ENCODE measurements at places on chromosomes 12 and 14. TPM values are rescaled to one million over a fixed set of nuclear protein-coding genes. Genes with fewer than 3 reads are reported as not detected.

DNA sequence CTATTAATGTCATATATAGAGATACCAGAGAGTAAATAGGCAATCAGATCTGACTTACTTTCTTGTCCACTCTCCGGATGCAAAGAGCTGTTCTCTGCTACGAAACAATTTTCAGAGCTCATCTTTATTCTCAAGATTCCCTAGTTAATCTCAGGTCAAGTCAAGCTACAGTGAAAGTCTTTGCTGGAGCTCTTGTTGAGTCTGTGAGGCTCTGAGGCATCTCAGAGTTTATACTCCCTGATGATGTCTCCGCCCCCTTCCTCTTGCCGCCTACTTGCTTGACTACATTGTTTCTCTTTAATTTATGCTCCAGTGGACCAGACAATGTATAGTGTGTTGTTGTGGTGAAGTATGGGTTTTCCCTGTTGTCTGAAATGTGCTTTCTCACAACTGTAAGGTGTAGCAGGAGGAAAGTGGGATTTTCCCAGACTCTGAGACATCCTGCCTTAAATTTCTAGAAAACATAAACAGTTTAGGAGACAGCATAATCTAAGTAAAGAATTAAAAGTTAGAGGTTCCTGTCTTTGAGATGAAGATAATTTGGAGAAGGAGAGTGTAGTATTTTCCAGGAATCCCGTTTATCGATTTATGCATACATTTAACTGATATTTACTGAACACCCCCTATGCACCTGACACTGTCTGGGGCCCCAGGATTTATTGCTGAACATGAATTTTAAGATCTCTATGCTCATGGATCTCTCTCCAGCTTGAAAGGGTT, at the start of gene CD69:
CD69 (minus strand) TSS at position 203 of the 720 bp plus-strand sequence; CDS start at position 122, 81 bp downstream.
- DNase-seq, result peak; percentile 66

DNA sequence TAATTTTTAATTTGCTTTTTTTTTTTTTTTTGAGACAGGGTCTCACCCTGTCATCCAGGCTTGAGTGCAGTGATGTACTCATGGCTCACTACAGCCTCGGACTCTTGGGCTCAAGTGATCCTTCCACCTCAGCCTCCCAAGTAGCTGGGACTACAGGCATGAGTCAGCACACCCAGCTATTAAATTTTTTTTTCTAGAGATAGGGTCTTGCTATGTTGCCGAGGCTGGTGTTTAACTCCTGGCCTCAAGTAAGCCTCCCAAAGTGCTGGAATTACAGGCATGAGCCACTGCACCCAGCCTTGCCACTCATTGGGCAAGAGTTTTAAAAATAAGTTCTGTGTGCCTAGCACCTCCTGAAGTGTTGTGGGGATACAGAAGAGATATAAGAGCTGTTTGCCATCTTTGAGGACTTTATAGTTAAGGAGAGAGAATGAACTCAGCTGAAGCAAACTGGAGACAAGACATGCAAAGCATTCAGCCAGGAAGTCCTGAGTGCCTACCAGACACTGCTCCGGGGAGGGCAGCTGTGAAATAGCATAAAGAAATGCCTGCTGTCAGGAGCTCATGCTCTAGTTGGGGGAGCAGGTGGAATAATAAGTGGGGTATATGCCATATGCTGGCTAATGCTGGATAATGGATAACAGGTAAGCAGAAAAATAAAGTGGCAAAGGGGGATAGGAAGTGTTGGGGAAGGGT, 15.0 kb upstream of the EMP1 start:
- DNase-seq, result no peak

DNA sequence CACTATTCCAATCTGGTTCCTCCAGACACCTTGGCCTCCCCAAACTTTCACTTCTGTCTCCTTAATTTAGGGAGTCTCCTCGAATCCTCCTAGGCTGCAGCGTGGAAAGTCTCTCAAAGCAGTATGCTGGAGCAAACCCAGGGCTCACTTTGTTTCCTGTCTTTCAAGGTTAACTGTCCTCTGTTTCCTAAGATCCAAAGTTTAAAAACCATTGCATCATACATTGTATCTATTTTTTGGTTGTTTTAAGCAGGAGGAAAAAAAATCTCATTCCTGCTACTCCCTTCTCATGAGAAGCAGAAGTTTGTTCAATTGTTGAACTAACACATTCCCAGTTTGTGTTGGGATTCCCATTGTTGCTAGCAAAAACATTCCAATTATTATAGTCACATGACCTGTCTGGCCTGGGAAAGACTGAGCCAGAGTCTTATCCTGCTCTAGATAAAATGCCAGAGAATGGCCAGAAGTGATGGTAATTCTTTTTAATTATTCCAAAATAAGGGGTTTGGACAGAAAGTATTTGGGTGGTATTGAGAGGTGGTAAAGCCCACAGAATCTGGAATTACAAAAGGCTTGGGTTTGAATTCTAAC, 67.3 kb downstream of the HSPB8 start:
- DNase-seq, result no peak

DNA sequence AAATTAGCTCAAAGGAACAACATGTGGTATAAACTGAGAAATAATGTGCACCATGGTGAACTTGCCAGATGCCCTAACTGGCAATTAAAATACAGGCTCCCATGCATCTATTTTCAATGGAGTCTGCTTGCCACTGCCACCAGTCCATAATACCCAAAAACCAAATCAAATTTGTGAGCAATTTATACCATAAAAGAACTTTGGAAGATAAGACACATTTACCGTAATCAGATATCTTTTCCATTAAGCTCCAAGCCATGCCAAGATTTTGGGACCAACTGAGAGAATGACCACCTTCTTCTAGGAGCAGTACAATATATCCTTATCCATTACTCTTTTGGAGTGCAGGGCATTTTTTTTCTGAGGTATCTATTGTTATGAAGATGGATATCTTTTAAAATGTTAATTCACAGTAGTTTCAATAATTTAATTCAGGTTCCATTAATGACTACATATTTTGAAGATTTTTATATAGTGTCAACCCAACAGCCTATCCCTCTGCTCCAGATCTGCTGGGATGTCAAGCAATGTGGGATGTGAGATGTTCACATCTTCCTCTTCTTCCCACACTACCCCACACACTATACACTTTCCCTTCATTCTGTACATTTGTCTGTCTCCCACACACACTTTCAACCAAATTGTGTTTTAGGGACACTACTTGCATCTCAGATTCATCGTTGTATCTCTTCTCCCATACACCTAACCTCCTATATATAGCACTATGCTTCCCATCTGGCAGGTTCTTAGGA, 53.3 kb downstream of the KIF21A start:
- no peak for DNase-seq

GRCh38 chr12:130162267-130162666, at the start of gene FZD10:
TSS of gene FZD10 (plus strand) at chr12:130162464. CDS start at chr12:130162943, 479 bp downstream.
- no peak for DNase-seq

GRCh38 chr12:12505544-12506495, 56.8 kb downstream of the DUSP16 start:
- DNase-seq, result no peak

DNA sequence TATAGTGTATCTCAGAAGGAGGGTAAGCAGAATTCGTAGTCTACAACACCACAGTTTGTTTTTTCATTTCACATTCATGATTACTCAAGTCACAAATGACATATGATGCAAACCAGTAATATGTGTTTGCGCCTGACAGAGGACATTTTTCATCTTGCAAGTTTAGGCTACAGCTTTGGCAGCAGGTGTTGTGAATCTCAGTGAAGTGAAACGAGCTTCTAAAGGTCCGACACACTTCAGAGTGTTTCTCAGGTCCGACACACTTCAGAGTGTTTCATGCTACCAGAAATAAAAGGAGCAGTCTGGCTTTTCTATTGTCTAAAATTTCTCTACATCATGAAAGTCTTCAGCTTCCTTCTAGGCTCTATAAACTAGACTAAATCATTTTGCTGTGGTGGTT, 22.7 kb downstream of the CLEC14A start:
- no peak for DNase-seq

- no peak for DNase-seq
These were observed 75.5 kb downstream of the FAR2 start for GRCh38 chr12:29224572-29224971.

- DNase-seq, result no peak
These were observed 8.3 kb upstream of the TBX5 start for GRCh38 chr12:114414031-114414865.

- no peak for DNase-seq
These were observed 47.9 kb downstream of the RPH3A start for GRCh38 chr12:112839386-112839972.

DNA sequence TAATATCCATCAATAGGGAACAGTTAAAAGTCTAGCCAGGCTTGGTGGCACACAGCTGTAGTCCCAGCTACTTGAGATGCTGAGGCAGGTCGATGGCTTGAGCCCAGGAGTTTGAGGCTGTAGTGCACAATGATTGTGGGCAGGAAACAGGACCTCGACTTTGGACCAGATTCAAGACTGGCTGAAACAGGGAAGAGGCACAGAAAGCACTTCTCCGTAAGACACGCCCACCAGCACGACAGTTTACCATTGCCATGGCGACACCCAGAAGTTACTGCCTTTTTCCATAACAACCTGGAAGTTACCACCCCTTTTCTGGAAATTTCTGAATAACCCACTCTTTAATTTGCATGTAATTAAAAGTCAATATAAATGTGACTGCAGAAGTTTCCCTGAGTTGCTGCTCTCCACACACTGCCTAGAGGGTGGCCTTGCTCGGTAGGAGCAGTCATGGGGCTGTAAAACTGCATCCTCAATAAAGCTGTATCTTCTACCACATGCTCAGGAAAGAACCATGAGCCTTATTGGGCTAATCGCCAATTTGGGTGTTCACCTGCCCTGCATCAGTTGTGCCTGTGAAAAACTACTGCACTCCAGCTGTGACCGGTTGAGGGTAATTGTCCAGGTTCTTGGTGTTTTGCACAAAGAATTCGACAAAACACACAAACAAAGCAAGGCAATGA, 4.6 kb upstream of the LRRC23 start:
- no peak for DNase-seq

DNA sequence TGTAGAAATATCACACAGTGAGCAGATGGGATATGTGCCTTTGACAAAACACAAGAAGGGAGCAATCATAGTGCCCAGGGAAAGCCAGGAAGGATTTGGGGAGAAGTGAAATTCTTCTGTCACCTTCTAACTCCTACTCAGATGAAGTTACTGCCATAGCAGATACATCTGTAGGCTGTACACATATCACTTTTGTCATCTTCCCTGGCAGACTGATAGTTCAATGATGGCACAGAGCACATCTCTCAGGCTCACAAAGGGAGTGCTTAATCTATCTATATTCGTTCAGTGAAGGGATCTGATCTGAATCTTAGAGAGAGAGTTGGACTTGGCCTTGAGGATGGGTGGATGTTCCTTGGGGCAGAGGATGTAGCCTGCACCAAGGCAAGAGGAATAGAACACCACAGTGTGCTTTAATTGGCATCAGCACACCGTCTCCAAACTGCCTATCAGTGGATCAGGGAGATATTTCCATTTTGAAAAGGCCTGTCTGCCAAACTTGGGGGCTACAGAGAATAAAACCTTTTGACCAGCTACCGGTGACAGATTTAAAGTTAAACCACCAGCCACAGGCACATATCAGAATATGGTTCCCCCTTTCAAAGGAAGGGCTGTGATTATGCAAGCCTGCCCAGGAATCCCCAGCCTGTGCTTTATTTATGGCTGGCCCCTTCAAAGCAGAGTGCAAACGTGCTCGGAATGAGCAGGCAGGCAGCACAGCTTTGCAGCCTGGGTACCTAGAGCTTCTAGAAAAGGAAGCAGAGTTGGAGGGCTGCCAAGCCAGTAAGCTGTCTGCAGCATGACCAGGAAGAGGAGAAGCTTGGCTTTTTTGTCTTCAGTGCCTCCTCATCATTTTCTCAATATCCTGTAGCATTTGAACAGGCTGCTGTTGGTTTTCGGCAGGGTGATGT, 165.5 kb upstream of the DYRK2 start:
- peak; percentile 89 for DNase-seq

- no peak for DNase-seq
These were observed 132.8 kb upstream of the CPM start for GRCh38 chr12:69065775-69066174.

GRCh38 chr12:105330931-105331804, 677 bp downstream of the C12orf75 start:
- no peak for DNase-seq

- no peak for DNase-seq
These were observed 74.0 kb downstream of the PDE3A start for GRCh38 chr12:20442322-20442721.

DNA sequence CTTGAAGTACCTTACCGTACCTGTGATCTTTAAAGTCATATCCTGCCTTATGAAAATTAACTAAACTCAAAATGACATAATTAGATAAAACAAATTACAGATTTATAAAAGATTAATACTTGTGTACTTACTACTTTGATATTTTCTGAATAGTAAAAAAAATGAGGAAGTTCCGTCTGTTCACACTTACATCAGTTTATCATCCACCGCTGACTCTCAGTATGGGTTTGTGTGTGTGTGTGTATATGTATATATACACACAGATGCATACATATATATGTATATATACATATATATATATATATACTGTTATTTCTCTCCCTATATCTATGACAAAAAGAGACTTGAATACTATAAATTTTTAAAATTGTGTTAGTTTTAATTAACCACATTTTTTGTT, 65.0 kb upstream of the MON2 start:
- no peak for DNase-seq

KIF26A gene
- polyA plus RNA-seq, result not detected

MAP1LC3B2 gene
- polyA plus RNA-seq, result 5.8 TPM

SSTR1 gene
- polyA plus RNA-seq, result not detected

SERPINA10 gene
- polyA plus RNA-seq, result not detected

KCNH5 gene
- polyA plus RNA-seq, result not detected

NT5DC3 gene
- 0.93 TPM for polyA plus RNA-seq

FSCB gene
- not detected for polyA plus RNA-seq

ANKS1B gene
- polyA plus RNA-seq, result not detected

B3GNT4 gene
- polyA plus RNA-seq, result 0.22 TPM

FGF23 gene
- not detected for polyA plus RNA-seq

TAS2R31 gene
- polyA plus RNA-seq, result not detected

MDM2 gene
- 25.4 TPM for polyA plus RNA-seq

Measured in CD8-positive, alpha-beta memory T cell (primary cell).